ENCODE measurements at places on chromosomes 4 and X.
A peak's percentile ranks its signal among the peaks of the same experiment; 100 is the strongest.

DNA sequence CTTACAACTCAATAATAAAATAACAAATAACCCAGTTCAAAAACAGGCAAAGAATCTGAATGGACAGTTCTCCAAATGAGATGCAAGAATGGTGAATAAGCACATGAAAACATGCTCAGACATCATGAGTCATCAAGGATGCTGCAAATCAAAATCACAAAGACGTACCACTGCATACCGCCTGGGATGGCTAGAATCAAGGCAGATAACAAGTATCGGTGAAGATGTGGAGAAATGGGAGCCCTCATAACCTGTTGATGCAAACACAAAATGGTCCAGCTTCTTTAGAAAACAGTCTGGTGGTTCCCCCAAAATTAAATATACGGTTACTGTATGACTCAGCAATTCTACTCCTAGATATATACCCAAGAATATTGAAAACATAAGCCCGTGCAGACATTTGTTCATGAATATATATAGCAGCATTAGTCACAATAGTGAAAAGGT lies 32.5 kb downstream of the AKAP4 start:
- no peak overlapping the region for H3K27ac ChIP-seq
- no peaks in the 10 kb centered on the region for H3K4me1 ChIP-seq
- H3K36me3 ChIP-seq, result no peaks in the 10 kb centered on the region
- H3K4me3 ChIP-seq, result no peak overlapping the region

DNA sequence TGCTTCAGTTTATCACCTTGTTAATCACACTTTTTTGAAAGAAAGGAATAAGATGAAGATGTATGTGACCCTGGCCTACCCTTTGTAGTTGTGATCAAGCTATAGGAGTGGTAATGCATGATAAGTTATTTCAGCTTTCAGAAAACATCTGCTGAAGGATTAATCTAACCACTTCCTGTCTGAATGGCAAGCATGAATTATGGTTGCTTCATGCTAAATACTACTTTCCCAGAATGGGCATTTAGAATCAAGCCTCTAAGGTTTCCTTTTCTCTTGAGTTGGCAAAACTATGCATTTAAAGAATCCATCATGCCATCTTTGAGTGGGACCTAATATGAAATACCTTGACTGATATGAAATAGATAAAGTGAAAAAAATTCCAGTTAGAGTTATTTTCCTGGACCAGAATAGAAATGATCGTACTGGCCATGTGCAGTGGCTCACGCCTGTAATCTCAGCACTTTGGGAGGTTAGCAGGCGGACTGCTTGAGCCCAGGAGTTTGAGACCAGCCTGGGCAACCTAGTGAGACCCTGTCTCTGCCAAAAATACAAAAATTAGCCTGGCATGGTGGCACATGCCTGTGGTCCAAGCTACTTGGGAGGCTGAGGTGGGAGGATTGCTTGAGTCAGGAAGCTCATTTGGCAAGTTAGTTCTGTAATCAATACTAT lies 59.1 kb downstream of the ANXA3 start:
- H3K4me3 ChIP-seq, result no peak overlapping the region
- no peak overlapping the region for H3K27ac ChIP-seq
- no peaks in the 10 kb centered on the region for H3K27me3 ChIP-seq
- peaks cover 11% of the 10 kb centered on the region for H3K4me1 ChIP-seq
- peak; percentile 37 for DNase-seq

- H3K4me1 ChIP-seq, result no peaks in the 10 kb centered on the region
- H3K4me3 ChIP-seq, result no peak overlapping the region
- no peaks in the 10 kb centered on the region for H3K27me3 ChIP-seq
- no peak overlapping the region for H3K27ac ChIP-seq
- DNase-seq, result no peak
Measured at GRCh38 chr4:138500869-138501268, 258.7 kb upstream of the SLC7A11 start.

GRCh38 chrX:136146614-136147314 lies 569 bp upstream of the FHL1 start:
- H3K4me1 ChIP-seq, result no peaks in the 10 kb centered on the region
- H3K27ac ChIP-seq, result no peak overlapping the region
- peak overlapping the region; percentile 58 for H3K4me3 ChIP-seq
- no peak for DNase-seq
- H3K27me3 ChIP-seq, result peaks cover 23% of the 10 kb centered on the region

DNA sequence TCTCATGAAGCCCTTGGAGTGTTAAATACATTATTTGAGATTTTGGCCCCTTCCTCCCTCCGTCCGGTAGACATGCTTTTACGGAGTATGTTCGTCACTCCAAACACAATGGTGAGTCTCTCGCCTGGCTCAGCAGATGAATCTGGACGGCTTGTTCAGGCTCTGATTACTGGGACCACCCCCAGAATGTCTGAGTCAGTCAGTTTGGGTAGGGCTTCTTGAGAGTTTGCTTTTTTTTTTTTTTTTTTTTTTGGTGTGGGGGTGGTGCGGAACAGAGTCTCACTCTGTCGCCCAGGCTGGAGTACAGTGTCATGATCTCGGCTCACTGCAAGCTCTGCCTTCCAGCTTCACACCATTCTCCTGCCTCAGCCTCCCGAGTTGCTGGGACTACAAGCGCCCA lies 62.4 kb upstream of the MSANTD1 start:
- H3K27ac ChIP-seq, result no peak overlapping the region
- H3K4me1 ChIP-seq, result no peaks in the 10 kb centered on the region
- DNase-seq, result no peak
- no peak overlapping the region for H3K4me3 ChIP-seq
- H3K36me3 ChIP-seq, result peaks cover 48% of the 10 kb centered on the region

- no peak overlapping the region for H3K27ac ChIP-seq
- no peaks in the 10 kb centered on the region for H3K36me3 ChIP-seq
- H3K4me1 ChIP-seq, result no peaks in the 10 kb centered on the region
- no peak for DNase-seq
- no peaks in the 10 kb centered on the region for H3K27me3 ChIP-seq
- no peak overlapping the region for H3K4me3 ChIP-seq
Measured at GRCh38 chrX:120504569-120504968, 35.5 kb upstream of the LAMP2 start.

DNA sequence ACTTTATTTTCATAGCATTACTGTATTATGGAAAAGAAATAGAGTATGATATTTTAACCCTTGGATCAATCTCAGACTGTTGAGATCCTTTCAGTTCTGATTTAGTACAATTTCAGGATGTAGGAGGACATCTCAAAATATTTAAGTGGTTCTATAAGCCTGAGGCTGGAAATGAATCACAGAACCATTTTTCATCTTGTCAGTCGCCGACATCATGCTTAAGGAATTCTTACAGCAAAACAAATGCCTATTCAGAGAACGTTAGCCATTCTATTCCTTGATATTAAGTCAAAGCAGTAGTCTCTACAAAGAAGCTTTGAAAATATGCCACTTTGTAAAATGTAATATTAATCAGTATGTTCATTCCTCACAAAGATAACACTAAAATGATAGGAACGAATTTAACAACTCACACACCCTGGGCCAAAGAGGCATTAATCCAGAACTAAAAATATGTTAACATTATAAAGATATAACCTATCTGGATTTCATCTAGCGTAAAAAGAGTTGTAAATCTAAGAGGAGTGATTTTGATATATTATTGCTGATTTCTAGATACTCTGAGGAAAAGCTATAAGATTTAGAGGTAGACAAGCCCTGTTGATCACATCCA lies 152.0 kb downstream of the GASK1B start:
- no peak overlapping the region for H3K4me3 ChIP-seq
- no peaks in the 10 kb centered on the region for H3K27me3 ChIP-seq
- H3K4me1 ChIP-seq, result no peaks in the 10 kb centered on the region
- no peak for DNase-seq
- H3K27ac ChIP-seq, result no peak overlapping the region

DNA sequence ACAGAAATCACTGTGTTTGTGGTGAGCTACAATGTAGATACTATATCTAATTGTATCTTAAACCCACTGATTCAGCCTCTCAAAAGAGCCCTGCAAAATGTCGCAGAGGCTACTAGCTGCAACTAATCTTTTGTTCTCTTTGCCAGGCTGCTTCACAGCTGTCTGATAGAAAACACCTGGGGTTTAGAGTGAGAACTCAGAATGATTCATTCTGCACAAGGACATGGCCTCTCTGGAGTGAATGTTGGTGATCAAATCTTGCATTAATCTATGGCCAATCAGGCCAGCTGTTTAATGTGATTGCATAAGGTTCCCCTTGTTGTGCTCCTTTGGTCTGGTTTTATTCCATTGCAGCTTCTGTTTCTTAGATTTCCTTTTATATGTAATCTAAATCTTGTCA lies 100.3 kb downstream of the EMCN start:
- no peak overlapping the region for H3K27ac ChIP-seq
- no peaks in the 10 kb centered on the region for H3K4me1 ChIP-seq
- no peak overlapping the region for H3K4me3 ChIP-seq
- no peaks in the 10 kb centered on the region for H3K36me3 ChIP-seq
- no peaks in the 10 kb centered on the region for H3K27me3 ChIP-seq

Data from thymus (tissue), 14 donors.